SK-N-SH treated with all-trans-retinoic acid at 6 μM for 48 hours (cell line): ENCODE measurements at places on chromosomes 11 and 22.

- ATAC-seq = no peak
These were observed 35.4 kb downstream of the CD82 start for GRCh38 chr11:44600839-44601383.

- no peak for ATAC-seq
These were observed 93.5 kb downstream of the CCDC81 start for GRCh38 chr11:86468169-86468568.

DNA sequence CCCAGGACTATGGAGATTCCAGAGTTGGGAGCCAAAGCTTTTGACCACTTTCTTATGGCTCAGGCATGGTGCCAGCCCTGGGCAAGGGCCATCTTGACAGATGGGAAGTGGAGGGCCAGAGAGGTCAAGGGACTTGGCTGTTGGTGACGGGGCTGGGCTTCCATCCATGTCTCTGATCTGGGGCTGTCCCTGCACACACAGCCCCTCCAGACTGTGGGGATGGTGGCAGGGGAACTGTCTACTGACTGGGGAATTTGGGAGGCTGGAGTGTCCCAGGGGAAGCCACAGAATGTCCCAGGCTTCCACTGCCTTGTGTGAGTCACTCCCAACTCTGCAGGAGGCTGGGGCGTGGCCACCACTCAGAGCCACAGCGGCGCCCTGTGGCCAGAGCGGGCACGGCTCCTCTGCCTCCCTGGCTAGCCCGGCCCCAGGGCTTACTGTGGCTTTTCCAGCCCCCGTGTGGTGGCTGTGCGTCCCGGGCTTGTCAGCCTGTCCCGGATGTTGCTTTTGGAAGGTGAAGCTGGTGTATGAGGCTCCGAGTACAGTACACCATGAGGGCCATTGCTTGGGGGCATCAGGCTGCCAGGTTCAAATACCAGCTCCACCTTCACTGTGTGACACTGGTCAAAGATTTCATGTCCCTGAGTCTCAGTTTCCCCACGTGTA lies 19.6 kb downstream of the C22orf23 start:
- ATAC-seq = peak; percentile 99

- ATAC-seq = no peak
These were observed 4.7 kb downstream of the ACY3 start for GRCh38 chr11:67645521-67646461.

- peak; percentile 28; the same call in 1 of the 3 replicates for ATAC-seq
These were observed 5.1 kb downstream of the TSPAN18 start for GRCh38 chr11:44731685-44732430.

DNA sequence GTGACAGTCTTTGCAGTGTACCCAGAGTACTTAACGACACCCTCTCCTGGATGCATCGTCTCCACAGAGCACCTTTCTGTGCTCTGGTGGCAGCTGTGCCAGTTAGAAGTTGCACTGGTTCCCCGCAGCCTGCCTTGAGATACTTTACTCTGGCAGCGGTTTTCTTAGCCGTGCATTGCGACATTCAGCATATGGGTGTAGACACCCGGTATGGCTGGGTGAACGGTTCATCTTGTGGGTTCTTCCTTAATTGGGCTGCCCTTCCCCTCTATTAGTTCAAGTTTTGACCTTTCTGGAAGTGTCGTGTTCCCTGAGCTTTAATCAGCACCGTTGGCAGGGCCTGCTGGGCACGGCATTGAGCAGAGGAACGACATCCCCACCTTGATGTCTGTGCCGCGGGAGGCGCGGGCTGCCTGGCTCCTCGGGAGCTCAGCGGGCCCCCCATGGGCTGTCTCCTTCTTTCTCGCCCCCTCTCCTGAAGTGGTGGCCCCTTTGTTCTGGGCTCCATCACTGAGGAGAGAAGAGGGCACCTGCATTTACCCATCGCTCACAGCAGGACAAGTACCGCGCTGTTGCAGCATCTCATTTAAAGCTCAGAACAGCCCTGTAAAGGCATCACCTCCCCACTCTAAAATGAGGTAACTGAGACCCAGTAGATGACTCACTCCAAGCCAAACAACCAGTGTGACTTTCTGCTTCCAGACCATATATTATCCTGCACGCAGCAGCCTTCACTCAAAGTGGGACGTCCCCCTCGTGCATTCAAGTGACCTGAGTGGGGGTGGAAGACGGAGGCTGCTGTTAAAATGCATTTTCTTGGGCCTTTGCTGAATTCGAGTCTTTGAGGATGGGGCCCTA lies 13.3 kb downstream of the FAM83F start:
- no peak for ATAC-seq

DNA sequence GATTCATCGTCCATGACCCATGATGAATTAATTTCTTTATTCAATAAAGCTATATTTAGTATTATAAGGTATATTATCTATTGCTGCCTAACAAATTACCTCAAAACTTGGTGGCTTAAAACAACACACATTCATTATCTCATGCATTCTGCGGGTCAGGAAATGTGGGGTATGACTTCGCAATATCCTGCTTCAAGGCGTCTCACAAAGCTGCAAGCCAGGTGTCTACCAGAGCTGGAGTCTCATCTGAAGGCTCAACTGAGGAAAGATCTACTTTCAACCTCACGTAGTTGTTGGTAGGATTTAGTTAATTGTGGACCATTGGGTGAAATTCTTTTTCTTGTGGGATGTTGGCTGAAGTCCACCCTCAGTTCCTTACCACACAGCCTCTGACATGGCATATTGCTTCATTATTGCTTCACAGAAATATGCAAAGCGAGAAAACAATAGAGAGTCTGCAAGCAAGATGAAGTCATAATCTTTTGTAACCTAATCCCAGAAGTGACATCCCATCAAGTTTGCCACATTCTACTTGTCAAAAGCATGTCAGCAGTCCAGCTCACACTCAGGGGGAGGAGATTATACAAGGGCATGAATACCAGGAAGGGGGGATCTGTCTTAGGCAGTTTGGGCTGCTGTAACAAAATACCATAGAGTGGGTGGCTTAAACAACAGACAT lies 45.1 kb downstream of the KREMEN1 start:
- ATAC-seq = no peak

DNA sequence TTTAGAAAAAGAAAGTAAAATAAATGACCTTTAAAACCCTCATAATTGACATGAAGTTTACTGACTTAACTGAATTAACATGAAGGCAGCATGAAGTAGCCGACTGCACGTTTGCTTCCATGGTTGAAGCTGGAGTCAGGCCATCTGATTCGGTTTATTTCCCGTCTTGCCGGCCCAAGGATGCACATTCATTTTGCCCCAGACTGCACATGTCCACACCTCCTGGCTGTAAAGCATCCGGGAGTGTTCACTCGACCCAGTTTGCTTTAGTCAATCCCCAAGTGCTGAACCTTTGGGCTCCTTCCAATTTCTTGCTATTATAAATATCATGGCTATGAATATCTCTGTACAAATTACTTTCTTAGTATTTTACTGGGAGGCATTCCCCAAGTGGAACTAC lies 17.7 kb upstream of the TUB start:
- peak; percentile 36 for ATAC-seq

- ATAC-seq = no peak
These were observed 15.2 kb downstream of the PPIL2 start for GRCh38 chr22:21680830-21681565.

- no peak for ATAC-seq
These were observed 310.8 kb upstream of the SORL1-AS1 start for GRCh38 chr11:121763526-121763925.

DNA sequence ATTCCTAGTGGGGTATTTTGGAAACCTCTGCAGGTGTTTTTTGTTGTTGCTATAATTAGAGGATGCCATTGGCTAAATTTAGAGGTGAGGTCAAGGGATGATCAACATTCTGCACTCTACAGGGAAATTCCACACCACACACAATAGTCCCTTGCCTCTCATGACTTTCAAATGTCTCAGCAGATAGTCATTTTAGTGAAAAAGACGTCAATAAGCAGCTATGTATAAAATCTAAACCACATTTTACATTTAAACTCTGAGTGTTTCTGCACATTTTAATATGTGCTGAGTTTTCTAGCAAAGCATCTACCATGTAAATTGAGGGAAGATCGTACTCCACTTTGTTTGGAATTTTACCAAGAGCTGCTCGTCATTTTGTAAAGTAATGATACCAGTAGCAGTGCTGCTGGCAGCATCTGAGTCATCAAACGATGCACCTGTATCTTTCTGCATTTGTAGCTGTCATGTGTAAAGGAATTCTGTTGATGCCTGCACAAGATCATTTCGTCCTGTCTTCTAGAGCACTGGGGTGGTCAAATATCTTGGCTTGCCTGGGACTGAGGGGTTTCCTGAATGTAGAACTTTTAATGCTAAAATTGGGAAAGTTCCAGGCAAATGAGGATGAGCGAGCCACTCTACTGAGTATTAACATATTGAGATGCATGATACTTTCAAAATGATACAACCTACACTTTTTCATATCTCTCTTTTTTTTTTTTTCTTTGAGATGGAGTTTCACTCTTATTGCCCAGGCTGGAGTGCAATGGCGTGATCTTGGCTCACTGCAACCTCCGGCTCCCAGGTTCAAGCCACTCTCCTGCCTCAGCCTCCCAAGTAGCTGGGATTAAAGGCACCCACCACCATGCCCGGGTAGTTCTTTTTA lies 414.5 kb upstream of the SYN3 start:
- ATAC-seq = no peak

DNA sequence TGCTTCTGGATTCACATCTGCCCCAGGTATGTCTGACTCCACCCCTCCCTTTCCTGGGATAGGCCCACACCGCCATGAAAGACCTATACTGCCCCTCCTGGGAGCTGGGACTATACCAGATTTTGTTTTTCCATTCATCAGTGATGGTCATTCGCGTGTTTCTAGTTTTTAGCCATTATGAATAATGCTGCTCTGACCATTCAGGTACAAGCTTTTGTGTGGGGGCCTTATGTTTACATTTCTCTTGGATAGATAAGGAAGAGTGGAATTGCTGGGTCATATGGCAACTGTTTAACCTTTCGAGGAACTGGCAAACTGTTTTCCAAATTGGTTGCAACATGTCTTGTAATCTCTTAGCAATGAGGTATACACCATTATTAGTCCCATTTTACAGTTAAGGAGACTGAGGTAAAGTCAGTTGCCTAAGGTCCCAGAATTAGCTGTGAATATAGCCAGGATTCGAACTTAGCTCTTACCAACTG lies 1.2 kb upstream of the TBC1D10A start:
- no peak for ATAC-seq

DNA sequence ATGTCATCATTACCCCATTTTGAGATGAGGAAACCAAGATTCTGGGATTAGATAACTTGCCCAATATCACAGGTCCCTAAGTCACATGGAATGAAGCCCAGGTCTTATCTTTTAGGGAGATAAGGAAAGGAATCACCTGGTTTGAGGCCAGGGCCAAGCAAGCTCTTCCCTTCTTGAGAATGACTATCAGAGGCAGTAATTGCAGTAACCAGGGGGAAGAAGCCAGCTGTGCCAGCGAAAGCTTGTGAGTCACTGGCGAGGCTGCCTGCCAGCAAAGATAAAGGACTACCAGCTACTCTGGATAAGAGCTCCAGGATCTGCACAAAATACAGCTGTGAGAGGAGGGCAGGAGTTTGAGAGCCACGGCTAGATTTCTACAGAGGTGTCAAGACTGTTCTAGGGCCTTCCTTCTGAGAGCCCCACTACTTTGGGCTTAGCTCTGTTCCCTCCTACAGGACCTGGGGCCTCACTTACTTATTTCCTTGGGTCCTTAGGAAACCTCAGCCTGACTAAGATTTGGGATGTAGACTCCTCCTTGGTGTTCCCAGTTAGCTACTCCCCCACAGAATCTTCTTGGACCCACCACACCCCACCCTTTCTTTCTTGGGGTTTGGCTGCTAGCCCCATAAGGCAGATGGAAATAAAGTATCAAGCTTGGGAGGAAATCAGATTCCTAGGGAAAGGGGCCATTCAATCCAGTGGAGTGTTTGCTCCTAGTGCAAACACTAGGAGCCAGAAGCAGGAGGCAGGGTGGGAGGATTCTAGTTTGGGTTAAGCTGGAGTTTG lies 9.7 kb upstream of the CCKBR start:
- peak; percentile 79 for ATAC-seq

- ATAC-seq = no peak
These were observed 70.3 kb downstream of the CCDC81 start for GRCh38 chr11:86444981-86445380.

GRCh38 chr11:125305345-125305744 lies 140.8 kb downstream of the PKNOX2 start:
- ATAC-seq = no peak

GRCh38 chr11:9192561-9192960 lies 72.6 kb downstream of the DENND5A start:
- ATAC-seq = no peak

GRCh38 chr11:13110929-13111812 lies 102.1 kb downstream of the RASSF10 start:
- peak; percentile 79 for ATAC-seq

DNA sequence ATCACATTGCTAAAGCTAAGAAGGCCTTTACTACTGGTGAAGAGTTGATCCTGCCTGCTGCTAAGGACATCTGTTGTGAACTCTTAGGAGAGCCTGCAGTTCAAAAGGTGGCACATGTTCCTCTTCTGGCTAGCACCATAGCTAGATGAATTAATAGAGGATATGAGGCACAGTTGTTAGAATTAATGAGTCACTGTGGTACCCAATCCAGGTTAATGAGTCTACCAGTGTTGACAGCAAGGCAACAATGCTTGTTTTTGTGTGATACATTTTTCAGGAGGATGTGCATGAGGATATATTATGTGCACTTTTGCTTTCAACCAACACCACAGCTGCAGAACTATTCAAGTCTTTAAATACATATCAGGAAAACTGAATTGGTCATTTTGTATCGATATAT lies 12.0 kb downstream of the C11orf58 start:
- no peak for ATAC-seq

DNA sequence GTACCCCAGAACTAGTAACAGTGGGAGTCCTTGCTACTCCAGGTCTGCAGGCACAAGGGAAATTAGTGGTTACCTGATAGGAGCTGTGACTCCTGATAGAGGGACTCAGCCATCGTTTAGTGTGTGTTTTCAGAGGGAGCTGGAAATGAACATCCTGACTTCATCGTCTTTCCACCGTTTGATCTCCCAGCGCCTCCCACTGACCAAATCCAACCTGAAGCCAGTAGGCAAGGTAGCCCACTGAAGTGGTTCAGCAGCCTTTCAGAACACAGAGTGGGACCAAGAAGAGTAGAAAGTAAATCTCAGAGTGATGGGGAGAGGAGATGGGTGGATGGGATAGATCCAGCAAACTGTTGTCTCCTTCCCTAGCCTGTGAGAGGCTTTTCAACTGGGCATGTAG lies 385.9 kb downstream of the INSC start:
- no peak for ATAC-seq

- ATAC-seq = no peak
These were observed 4.4 kb upstream of the PYGM start for GRCh38 chr11:64764040-64764611.

- no peak for ATAC-seq
These were observed 25.8 kb upstream of the SLC22A12 start for GRCh38 chr11:64564947-64565889.

GRCh38 chr22:48021991-48022401 lies 1259.5 kb downstream of the TBC1D22A start:
- no peak for ATAC-seq
